Globus pallidus (tissue), 1 donor: ENCODE measurements at places on chromosomes 3 and 15.
A peak's percentile ranks its signal among the peaks of the same experiment; 100 is the strongest.

GRCh38 chr3:195241592-195242355 lies 29.2 kb downstream of the XXYLT1 start:
- DNase-seq = no peak

DNA sequence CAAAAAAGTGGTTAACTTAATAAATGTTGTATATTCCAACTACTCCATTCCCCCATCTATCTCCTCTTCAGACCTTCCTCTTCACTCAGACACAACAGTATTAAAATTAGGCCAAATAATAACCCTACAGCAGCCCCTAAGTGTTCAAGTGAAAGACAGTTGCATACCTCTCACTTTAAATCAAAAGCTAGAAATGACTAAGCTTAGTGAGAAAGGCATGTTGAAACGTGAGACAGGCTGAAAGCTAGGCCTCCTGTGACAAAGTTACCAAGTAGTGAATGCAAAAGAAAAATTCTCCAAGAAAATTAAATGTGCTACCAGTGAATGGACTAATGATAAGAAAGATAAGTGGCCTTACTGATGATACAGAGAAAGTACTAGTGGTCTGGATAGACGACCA lies 71.7 kb downstream of the ANKRD28 start:
- DNase-seq = no peak

GRCh38 chr3:128098234-128098633 lies 25.4 kb downstream of the RUVBL1 start:
- DNase-seq = no peak

DNA sequence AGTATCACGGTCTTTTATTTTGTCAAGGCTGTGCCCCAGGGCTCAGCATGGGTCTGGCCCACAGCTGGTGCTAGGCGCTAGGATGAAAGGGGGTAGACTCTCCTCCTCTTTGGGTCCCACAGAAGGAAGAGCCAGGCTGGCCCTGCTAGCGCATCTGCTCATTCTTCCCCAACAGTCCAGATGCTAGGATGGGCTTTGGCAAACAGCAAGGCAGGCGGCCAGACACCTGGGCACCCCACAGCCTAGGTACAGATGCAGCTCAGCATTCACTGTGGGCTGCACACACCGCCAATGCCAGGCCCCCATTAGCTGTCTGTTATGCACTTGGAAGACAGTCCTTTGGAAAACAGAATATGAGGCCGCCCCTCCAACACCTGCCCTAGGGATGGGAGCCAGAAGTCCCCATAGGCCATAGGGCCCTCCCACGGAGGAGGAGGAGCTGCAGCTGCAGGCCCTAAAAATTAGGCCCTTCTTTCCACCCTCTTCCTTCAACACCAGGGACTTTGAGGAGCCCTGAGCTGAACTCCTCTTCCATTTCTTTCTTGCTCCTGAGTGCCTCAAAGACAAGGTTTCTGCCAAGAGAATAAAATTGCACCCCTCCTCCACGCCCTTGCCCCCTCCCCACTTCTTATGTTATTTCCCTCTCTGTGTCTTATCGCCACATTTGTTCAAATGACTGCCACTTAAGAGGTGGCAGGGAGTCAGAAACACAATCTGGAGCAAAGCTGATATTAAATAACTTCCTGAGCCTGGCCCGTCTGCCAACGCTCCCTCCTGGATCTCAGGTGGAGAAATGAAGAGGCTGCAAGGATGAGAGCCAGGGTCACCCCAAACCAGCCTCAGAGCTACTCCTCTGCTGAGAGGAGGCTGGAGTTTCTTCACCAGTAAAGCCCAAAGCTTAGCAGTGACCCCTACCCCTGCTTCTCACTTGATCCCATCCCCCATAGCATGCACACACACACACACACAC lies 13.7 kb downstream of the NTRK3 start:
- no peak for DNase-seq

GRCh38 chr3:167920747-167921146 lies 175.0 kb downstream of the GOLIM4 start:
- no peak for DNase-seq

DNA sequence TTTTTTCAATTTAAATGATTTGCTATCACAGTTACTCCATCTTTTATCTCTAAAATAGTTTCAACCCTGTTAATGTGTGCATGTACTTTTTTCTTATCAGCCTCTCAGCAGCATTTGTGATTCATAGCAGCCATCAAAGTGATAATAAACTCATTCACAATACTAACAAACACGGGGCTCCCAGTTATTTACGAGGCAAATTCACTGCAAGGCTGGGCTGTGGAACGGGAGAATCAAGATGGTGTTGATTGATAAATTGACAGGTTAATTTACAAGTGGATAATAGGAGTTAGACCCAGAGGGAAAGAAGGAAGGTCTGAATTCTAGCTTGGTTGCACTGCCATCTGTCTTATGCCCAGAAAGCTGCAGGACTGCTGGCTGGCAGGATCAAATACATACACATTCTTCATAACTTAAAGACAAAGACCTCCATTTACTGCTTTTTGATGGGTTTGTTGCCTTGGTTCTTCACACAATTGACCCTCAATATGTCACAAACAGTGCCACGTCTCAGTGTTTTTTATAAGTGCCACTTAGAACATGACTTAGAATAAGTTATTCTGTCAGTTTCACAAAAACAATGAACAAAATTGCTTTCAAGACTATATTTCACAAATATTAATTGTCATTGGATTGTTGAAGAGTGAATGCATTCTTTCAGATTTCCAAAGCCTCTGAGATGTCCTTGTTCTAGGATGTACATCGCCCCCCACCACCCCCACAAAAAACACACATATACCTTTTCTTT lies 562.8 kb downstream of the NR2F2 start:
- DNase-seq = peak; percentile 29

DNA sequence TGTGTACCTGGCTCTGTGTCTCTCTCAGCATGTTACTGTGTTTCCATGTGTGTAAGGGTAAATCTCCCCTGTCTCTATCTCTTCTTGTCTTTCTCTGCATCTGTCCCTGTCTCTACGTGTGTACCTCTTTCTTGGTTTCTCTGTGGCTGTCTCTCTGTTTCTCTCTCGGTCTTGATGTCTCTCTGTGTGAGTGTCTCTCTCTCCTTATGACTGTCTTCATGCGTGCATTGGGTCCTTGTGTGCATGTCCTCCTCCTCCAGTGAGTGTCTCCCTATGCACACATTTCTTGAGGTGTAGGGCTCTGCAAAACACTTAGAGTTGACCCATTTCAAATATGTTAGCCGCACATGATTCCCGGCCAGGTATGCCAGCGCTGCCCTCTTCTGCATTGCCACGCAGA lies 903.3 kb upstream of the CFAP20DC start:
- no peak for DNase-seq

GRCh38 chr3:31522152-31522551 lies 10.6 kb upstream of the STT3B start:
- DNase-seq = no peak

- peak; percentile 45 for DNase-seq
These were observed 18.4 kb downstream of the LRCH3 start for GRCh38 chr3:197809356-197810020.

- DNase-seq = no peak
These were observed 11.1 kb downstream of the DCUN1D1 start for GRCh38 chr3:182969277-182969676.

- no peak for DNase-seq
These were observed 192.7 kb upstream of the FEZF2 start for GRCh38 chr3:62566022-62566557.

GRCh38 chr3:90062016-90062415 lies 954.6 kb downstream of the EPHA3 start:
- no peak for DNase-seq

DNA sequence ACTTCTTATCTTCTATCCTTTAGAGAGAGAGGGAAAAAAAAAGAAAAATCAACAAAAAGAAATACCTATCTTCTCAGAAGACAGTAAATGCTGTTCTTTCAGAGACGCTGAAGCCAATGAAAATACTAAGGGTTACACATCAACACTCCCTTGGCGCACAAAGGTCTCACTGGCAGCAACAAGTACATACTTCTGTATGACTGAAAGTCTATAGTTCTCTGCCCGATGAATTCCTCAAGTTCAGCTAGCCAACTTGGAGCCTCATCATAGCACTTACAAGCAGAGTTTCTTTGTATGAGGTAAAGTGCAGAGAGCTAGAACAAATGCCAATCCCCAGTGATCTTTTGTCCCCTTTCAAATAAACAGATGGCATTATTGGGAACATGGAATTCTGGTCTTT lies 62.7 kb downstream of the CPNE4 start:
- no peak for DNase-seq

DNA sequence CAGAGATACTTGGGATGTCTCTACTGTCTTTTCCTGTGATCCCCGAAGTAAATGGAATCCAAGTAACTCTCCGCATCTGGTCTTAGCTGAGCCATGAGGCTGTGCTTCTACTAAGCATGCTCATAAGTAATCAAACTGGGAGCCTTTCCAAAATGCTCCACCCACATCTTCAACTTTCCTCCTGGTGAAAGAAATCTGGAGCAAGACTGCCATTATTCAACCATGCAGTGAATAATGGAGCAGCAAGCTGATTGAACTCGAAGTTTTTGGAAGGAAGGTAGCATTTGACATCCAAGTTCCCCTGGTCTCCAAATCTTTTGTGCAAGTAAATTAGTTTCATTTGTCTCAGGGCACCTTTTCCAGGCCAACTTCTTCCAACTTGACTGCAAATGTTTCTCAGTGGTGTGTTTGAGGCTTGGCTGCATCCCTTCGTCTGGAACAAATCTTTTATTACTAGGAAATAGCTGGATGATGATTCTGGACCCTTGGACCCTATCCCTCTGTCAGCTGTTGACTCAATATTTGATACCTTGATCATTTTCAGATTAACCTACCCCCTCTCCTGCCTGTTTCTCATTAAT lies 19.4 kb downstream of the GXYLT2 start:
- peak; percentile 42 for DNase-seq

- DNase-seq = no peak
These were observed 898 bp downstream of the SMAD3 start for GRCh38 chr15:67066041-67066958.

DNA sequence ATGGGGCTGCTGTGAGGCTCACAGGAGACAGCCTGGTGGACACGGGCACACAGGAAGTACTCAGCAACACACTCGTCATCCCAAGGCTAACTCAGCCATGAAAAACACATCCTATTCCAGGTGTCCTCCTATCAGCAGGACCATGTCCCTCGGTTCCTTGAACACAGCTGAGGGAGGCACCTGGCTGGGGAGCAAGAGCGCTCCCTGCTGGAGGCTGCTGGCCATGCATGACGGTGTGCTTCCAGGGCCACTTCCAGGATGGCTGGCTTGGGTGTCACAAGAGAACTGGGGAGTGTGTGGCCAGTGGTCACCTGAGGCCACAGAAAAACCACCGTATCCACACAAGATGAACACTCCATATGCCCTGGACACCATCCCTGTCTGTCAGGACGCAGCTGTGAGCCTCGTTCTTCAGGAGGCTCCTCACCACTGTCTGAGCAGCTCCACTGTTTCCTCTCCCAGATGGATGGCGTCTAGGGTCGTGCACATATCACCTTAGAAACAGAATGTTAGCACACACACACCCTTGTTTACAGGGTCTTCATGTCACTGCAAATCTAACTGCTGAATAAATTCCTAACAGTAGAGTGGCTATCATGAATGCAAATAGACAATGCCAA lies 31.0 kb downstream of the POC1A start:
- peak; percentile 74 for DNase-seq

- no peak for DNase-seq
These were observed 248.5 kb downstream of the RAP2B start for GRCh38 chr3:153410517-153410916.

DNA sequence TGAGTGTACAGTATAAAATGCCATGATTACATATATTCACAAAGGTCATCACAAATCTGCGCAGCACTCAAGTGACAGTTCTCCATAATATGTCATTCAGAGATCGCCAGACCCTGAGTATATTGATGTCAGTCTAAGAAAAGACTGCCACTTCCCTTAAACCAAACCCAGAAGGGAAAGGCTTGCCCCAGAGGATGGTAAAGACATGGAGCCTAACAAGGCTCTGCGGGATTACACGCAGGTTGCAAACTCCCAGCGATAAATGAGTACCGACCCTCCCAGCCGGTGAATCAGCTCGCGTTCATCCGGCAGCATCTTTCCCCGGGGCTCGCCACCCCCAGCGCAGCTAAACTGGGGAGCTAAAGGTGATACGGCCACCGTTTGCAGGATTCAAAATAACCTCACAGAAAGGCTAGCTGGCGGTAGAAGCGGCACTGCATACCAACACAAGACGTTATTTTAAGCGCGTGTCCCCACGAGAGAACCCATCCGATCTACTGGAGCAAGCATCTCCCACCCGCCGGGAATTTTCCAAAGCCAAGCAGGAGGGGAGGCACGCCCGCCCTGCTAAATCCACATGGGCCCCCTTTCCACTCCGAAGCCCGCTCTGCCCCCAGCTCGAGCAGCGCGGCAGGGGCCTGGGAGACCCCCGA lies 643 bp downstream of the MYO5A start:
- peak; percentile 44 for DNase-seq

GRCh38 chr3:23877329-23877980 lies 39.3 kb downstream of the NKIRAS1 start:
- no peak for DNase-seq

GRCh38 chr3:15839568-15839967 lies 41.8 kb upstream of the ANKRD28 start:
- DNase-seq = no peak

DNA sequence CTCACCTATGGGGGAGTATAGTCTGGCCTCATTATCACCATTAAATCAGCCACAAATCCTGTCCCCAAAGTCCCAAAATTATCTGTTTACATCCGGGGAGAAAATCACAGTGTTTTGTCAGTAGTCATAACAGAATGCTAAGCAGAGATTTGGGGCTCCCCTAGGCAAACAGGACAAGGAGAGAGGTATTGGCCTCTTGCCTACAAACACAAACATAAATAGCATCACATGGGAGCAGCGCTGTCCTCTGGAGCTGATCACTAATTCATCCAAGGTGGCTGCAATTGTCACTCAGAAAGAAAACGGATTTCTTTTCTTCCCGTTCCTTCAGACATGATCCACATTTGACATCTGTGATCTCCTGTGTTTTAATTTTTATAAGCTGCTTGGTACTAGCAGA lies 1028.1 kb downstream of the NTRK3 start:
- DNase-seq = no peak

DNA sequence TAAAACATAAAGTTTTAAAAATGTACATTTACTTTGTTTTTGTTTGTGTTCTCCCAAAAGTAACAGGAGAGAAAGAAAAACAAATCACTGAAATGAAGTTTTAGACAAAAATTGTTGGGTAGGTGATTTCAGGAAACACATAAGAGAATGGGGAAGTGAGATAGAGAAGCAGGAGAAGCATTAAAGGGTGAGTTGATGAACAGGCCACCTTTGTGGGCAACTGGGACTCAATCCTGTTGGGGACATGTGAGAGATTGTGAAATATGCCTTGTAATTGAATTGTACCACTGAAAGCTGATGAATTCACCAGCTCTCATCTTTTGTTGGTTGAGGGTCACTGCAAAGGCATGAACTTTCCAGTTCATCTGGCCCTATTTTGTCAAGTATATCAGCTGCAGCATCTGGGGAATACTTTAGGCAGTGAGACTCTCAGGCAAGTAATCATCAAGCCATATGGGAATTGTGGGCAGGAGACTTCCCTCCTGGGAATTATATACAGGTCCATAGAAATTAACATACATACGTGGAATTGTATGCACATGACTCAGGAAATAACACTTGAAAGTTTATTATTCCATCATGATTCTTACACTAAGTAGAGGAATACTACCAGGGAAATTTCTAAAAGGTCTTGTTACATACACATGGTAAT lies 181.0 kb downstream of the ZBBX start:
- no peak for DNase-seq

GRCh38 chr3:40588406-40588805 lies 63.6 kb downstream of the ZNF621 start:
- DNase-seq = no peak

GRCh38 chr15:69609176-69609575 lies 156.6 kb downstream of the RPLP1 start:
- peak; percentile 4 for DNase-seq
